Fibroblast of the aortic adventitia (primary cell): ENCODE measurements at places on chromosomes 2 and 18. TPM values are rescaled to one million over a fixed set of nuclear protein-coding genes. Genes with fewer than 3 reads are reported as not detected.

Gene EVX2
- not detected in 2 replicates for total RNA-seq

Gene IGFBP5
- total RNA-seq: 334 and 616 TPM in 2 replicates

Gene BUB1
- 5.9 and 35.2 TPM in 2 replicates for total RNA-seq

Gene ZNF24
- 16.5 and 29.4 TPM in 2 replicates for total RNA-seq

Gene C1QL2
- total RNA-seq: not detected in 2 replicates

Gene FRZB
- 0.08 and 0.18 TPM in 2 replicates for total RNA-seq

Gene IL36G
- not detected in 2 replicates for total RNA-seq

Gene TRMT61B
- total RNA-seq: 14.5 and 15.2 TPM in 2 replicates

Gene SLC9A4
- total RNA-seq: not detected in 2 replicates

Gene KIAA2012
- not detected in 2 replicates for total RNA-seq

Gene MARCO
- not detected in 2 replicates for total RNA-seq

Gene EMILIN1
- 81.3 and 153 TPM in 2 replicates for total RNA-seq

Gene MAL
- not detected in 2 replicates for total RNA-seq

Gene NMUR1
- not detected in 2 replicates for total RNA-seq
